ENCODE measurements at places on chromosomes 4 and X.

GRCh38 chrX:150256297-150256650 is 106.8 kb upstream of the MAMLD1 start:
- DNase-seq = no peak

DNA sequence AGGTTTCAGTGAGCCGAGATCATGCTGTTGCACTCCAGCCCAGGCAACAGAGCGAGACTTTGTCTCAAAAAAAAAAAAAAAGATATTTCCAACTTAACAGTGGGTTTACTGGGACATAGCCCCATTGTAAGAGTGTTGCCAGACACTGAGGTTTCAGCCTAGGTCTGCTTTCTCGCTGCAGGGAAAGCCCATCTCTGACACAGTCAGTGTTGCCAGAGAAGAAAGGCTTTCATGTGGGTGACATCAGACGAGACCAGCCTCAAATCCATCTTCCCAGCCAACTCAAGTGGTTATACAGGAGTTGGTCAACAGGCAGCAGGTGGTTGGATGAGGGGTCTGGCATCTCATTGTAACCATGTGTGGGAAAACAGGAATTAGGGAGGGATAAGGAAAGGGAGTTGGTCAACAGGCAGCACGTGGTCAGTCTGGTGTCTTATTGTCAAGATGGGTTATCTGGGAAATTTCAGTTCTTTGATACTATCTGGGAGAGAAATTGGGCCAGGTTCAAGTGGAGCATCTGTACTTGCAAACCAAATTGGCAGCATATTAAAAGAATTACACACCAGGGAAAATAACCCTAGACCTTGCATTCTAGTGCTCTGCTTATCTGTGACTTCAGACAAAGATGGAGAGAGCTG is 41.1 kb downstream of the NELFA start:
- DNase-seq = no peak

GRCh38 chr4:82388405-82388804 is 14.6 kb upstream of the HNRNPD start:
- DNase-seq = no peak

GRCh38 chr4:98828801-98829200 is 100.1 kb downstream of the EIF4E start:
- DNase-seq = no peak

DNA sequence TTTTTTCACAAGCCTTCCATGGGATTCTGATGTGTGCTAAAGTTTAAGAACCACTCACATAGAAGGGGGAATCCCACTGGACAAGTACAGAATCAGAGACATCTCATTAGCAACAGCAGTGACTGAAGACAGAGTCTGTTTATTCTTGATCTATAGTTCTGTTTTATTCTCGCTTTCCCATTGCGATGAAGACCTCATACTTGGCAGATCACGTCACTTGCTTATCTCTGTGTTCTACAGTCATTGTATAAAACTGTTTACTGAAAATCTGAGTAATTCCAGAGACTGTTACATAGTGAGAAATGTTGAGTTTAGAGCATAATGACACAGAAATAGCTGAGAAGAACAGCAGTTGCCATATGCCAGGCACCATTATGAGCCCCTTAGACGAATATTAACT is 185.5 kb downstream of the PTTG2 start:
- DNase-seq = no peak

DNA sequence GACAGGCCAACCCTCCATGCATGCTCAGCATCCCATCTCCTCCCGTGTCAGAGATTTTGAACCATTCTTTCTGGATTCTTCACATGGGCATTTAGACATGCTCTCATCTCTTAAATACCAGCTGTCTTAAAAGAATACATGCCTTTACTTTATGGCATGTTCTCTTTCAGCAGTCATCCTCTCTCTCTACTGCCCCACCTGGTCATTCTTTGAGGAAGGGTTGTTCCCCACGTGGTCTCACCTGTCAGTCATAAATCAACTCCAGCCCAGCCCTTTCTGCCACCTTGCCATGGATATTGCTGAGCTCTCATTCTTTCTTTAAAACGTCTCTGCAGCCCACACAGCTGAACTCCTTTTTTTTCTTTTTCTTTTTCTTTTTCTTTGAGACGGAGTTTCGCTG is 111.3 kb downstream of the ARHGAP10 start:
- DNase-seq = no peak

DNA sequence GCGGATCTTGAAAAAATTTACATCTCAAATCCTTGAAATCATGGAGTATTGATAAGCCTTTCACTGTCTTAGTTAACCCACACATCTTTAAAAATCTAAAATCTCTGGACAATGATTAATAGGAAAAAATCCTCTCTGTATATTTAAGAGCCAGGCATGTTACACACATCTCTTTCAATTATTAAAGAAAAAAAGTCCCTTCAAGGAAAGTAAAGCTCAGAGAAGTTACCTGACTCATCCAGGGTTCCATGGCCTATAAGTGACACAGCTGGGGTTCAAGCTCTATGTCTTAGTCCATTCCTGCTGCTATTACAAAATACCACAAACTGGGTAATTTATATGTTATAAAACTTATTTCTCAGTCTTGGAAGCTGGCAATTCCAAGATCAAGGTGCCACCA is 14.2 kb upstream of the FGF16 start:
- DNase-seq = no peak

GRCh38 chrX:148204195-148204594 is 223.1 kb downstream of the FMR1NB start:
- no peak for DNase-seq

- no peak for DNase-seq
Observed at GRCh38 chrX:11589641-11590040, 76.1 kb downstream of the ARHGAP6 start.

DNA sequence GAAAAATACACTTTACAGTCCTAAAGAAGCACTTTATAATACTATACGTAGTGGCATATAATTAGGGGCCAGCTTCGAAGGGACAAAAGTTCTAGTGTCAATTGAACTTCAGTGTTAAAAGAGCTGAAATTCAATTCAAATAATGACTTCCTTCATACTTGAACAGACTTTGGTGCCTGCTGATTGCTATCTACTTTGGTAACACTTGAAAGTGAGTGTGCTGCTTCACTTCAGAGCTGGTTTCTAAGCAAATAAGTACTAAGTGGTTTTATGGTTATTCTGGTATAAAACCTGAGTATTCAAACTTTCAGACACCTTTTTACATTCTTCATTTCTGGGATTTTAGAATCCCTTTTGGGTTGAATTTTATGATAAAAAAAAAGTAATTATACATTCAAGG is 107.0 kb downstream of the SLC4A4 start:
- no peak for DNase-seq

- DNase-seq = no peak
Observed at GRCh38 chr4:141174457-141174856, 41.2 kb upstream of the RNF150 start.

DNA sequence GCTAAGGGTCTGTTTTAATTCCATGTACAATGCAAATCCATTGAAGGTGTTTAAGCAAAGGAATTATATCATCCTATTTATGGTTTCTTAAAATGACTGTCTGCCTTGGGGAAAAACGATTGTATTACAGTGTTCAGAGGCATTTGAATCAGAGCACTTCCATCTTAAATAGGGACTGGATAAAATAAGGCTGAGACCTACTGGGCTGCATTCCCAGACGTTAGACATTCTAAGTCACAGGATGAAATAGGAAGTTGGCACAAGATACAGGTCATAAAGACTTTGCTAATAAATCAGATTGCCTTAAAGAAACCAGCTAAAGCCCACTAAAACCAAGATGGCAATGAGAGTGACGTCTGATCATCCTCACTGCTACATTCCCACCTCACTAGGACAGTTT is 1167.2 kb upstream of the PABPC4L start:
- DNase-seq = no peak

- no peak for DNase-seq
Observed at GRCh38 chr4:131547506-131547981, 1601.5 kb upstream of the PCDH10 start.

GRCh38 chrX:109742722-109743121 is 9.7 kb upstream of the ACSL4 start:
- DNase-seq = no peak

DNA sequence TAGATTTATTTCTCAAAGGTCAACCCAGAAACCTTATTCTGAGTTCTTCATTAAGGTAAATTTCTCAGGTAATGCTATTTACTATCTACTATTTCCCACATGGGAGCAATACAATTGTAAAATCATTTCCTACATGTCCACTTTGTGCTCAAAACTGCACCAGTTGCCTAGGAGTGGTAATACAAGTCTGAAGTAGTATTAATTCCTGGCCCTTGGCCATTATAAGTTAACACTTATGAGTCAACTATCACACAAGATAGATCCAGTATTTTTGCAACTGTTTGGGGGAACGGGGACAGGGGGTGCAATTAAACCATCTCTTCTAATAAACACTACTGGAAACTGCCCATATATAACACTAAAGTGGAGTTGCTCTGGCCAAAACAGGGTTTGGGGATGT is 48.9 kb downstream of the ACSL4 start:
- DNase-seq = no peak

DNA sequence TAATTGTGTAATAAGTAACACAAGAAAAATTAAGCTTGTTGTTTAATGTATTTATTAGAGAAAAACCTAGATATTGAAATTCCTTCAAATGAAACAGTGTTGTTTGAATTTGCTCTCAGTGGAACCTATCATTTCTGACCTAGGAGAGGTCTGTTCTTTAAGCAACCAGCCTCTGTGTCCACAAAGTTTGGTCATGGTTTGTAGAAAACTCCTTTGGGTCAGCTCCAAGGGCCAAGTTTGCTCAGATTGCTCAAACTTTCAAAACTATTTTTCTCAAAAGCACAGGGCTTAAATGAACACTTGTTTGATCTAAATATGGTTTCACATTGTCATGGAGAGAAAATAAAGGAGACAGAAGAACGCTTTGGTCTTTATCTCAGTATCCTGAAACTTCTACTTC is 29.6 kb upstream of the RPL34 start:
- DNase-seq = no peak

GRCh38 chr4:129138810-129139496 is 43.0 kb downstream of the C4orf33 start:
- no peak for DNase-seq

- no peak for DNase-seq
Observed at GRCh38 chr4:81214881-81215868, at the start of gene PRKG2. PRKG2 (minus strand) TSS chr4:81215222; CDS start chr4:81205047, 10,175 bp downstream.

DNA sequence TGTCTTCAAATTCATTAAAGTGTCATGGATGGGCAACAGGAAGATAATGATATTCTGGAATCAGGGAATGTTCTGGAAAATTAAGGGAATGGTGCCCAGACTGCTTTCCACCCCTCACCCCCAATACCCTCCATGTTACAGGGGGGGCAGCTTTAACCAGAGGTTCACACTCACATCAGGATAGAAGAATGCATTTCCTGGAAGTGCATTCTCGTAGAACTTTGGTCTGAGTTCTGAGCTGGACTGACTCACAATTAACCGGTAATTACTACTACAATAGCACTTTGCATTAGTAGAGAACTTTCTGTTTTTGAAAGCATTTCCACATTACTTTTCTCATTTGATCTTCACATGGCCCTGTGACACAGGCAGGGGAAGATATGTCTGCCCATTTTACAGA is 52.5 kb upstream of the SHISA3 start:
- DNase-seq = no peak

GRCh38 chrX:122047261-122047660 is 999.9 kb downstream of the GLUD2 start:
- no peak for DNase-seq

GRCh38 chr4:124738994-124739393 is 26.5 kb upstream of the ANKRD50 start:
- no peak for DNase-seq

DNA sequence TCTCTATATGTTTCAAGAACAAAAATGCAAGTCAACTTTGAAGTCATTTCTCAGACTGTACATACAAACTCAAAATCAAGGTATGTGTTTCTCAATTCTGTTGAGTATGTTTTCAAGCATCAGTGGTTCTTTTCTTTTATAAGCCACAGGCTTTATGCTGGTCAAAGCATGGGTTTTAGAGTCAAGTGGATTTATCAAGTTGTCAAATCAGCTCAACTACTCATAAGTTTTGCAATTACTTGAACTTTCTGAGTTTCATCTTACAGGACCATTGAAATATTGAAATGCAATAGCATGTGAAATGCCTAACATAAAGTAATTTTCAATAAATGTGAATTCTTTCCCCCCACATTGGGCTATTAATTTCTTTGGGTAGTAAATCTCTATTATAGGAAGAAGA is 239.9 kb upstream of the DKK2 start:
- no peak for DNase-seq

DNA sequence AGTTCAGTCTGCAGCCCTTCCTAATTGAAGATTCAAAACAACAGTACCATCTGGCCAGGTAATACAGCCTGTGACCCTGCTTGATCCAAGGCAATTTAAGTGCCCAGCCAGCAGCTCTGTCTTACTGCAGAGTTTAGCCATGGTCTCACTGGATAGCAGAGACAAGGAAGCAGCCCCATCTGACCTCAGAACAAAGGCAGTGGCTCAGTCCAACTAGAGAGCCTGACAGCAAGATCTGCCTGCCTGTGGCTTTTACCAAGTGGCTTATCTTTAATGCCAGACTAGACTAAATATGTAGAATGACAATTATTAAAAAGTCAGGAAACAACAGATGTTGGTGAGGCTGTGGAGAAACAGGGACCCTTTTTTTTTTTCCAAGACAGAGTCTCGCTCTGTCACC is 293.4 kb downstream of the DTHD1 start:
- DNase-seq = no peak

- DNase-seq = no peak
Observed at GRCh38 chrX:37441377-37441776, 92.2 kb downstream of the PRRG1 start.

DNA sequence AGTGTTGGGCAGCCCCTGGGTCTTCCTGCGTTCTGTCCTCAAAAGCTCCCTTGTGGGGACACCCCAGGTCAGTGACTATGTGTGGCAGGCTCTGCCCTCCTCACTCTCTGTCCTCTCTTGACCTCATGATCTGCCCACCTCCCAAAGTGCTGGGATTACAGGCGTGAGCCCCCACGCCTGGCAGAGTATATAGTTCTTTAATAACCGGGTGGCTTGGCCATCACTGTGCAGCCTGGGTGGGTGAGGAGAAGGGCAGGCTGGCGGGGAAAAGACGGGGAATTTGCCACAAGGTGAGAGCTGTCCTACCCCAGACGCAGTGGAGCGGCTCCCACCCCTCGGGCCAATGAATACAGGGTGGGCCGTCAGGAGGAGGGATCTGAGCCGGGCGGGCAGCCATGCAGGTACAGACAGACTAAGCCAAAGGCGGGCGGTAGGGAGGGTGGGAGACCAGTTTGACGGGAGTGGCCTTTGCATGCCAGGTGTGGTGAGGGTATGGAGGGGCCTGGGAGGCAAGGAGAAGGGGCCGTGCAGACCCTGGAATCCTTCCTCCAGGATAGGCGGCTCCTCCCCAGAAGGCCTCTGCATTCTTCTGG is 2.5 kb downstream of the SH3BP2 start:
- no peak for DNase-seq
